Fibroblast of upper back skin (primary cell): ENCODE measurements at places on chromosomes 16 and 17.

DNA sequence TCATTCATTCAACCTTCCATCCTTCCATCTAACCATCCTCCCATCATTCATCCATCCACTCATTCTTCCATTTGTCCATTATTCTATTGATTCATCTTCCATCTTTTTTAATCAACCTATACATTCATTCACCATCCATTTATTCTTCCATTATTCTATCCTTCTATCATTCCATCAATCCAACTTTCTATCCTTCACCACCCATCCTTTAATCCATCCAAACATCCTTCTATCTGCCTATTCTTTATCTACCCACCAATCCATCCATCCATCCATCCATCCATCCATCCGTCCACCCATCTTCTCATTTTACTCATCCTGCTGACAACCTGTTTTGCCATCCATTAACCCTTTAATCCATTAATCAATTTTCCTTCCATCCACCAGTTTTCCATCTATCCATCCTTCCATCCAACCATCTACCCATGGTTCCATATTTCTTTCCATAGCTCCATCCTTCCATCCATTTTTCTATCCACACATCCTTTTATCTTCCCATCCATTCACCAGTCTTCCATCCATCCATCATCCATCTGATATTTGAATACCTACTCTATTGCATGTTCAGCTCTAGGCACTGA lies 21.8 kb upstream of the WFDC1 start:
- no peak for DNase-seq

DNA sequence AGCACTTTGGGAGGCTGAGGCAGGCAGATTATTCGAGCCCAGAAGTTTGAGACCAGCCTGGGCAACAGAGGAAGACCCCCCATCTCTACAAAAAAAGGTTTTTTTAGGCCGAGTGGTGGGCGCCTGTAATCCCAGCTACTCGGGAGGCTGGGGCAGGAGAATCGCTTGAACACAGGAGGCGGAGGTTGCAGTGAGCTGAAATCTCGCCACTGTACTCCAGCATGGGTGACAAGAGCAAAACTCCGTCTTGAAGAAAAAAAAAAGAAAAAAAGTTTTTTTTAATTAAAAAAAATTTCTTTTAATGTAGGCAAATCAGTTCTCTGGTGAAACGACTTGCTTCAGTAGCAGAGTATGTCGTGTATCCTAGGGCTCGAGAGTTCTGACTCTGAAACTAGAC lies 10.9 kb downstream of the HSD3B7 start:
- DNase-seq = no peak

- no peak for DNase-seq
These were observed 1.0 kb upstream of the SLC38A8 start for GRCh38 chr16:84043486-84044117.

- DNase-seq = no peak
These were observed 59.0 kb upstream of the MED9 start for GRCh38 chr17:17417718-17418181.
